A172 (cell line): ENCODE measurements at places on chromosomes 7 and 10. TPM values are rescaled to one million over a fixed set of nuclear protein-coding genes. Genes with fewer than 3 reads are reported as not detected.
A peak's percentile ranks its signal among the peaks of the same experiment; 100 is the strongest.

Gene SHTN1
- total RNA-seq: 5.6 and 7.7 TPM in 2 replicates

Gene CD36
- total RNA-seq: 0.05 and 2.7 TPM in 2 replicates

Gene UNC5B
- total RNA-seq: 2.3 and 4.6 TPM in 2 replicates

Gene ZNF485
- 0.41 and 1.4 TPM in 2 replicates for total RNA-seq

Gene BUD23
- total RNA-seq: 129 and 138 TPM in 2 replicates

Gene ZNF467
- not detected in 2 replicates for total RNA-seq

Gene ANXA8
- 45.4 and 54.3 TPM in 2 replicates for total RNA-seq

Gene TAS2R4
- 0.07 and 0.88 TPM in 2 replicates for total RNA-seq

Gene SPDYE5
- not detected in 2 replicates for total RNA-seq

Gene RAB19
- not detected in 2 replicates for total RNA-seq

- no peak for DNase-seq
These were observed 36.5 kb upstream of the AKR1C2 start for GRCh38 chr10:5040010-5040673.

GRCh38 chr10:62047960-62048383 lies 146.5 kb downstream of the ARID5B start:
- DNase-seq: no peak

DNA sequence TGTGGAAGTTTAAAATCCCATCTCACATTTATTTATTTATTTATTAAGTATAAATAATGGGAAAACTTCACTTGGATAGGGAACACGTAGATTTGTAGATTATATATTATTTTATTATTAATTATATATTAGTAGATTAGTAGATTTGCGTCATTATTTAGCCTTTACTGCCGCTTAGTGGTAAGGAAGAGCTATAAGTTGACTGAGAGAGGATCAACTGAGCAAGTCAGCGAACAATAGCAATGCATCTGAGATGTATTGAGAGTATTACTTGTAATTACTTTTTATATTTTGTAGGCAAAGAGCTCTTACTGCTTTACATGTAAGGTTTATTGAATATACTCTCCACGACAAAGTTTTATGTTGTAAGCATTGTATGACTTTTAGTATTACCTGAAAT lies 244.5 kb upstream of the ANKRD30A start:
- DNase-seq: peak; percentile 12

- DNase-seq: no peak
These were observed 65.4 kb downstream of the NEURL1 start for GRCh38 chr10:103558911-103559310.

- no peak for DNase-seq
These were observed 185.2 kb downstream of the AGMO start for GRCh38 chr7:15376600-15376999.

- DNase-seq: no peak
These were observed 646.2 kb upstream of the SEMA3D start for GRCh38 chr7:85833066-85833465.

- no peak for DNase-seq
These were observed 5.8 kb downstream of the MLXIPL start for GRCh38 chr7:73618538-73618937.

DNA sequence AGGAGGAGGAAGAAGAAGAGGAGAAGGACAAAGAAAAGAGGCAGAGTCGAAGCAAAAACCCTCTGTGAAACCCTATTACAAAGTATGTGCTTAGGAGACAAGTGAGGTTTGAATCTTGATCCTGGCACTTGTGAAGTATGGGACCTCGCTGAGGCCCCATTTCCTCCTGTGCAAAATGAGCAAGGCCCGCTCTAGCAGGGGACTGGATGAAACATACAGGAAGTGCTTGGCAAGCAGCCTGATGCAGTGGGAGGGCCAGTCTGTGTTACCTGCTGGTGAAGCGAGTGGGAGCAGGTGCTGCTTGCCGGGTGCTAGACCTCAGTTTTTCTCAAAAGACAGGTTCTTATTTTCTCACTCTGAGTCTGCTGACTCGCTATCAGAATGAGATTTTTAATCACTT lies 150.4 kb downstream of the JCAD start:
- no peak for DNase-seq

DNA sequence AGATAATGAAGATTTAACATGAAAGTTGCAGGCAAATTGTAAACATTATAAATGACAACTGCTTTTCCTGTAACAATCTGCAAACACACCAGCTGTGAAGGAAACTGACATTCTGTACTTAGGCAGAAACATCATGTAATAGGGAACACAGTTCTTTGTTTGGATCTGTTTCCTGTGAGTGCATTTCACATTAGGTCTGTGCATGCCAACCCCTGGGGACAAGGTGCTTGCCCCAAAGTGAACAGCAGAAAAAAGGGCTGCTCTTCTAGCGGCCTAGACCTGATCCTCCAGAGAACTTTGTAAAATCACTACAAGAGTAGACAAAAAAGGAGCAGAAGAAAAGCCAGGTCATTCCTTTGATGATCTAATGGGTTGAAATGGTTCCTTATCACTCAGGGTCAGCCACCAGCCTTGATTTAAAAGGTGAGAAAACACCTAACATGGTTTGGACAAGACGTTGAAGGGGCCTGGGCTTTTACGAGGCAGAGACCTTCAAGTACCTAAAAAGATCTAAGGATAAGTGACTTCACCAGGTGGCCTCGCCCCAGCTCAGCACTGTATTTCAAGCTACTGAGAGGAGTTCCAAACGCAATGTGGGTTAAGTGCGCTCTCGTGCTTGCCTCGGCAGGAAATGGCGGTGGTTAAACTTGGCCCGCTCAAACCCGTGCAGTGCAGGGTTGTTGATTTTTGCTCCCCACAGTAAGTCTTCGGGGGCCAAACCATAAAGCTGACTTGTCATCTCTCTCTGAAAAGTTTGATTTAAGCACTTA lies 249.7 kb downstream of the CREB5 start:
- no peak for DNase-seq

DNA sequence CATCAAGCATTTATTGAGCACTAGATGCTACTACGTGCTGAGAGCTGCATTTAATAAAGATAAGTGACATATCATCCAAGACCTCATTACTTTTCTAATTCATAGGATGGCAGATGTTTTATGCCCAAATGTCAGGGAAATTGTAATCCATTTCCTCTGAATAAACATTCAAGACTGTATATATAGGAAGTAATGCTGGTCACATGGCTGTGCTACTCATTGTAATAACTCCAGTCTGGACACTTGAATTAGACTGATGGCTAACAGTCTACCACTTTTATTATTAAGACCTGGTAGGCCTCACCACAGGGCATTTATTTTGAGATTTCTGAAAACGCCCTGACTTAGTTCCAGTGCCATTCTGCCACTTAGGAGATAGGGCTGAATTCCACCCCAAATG lies 36.6 kb downstream of the PIK3AP1 start:
- peak; percentile 39 for DNase-seq

DNA sequence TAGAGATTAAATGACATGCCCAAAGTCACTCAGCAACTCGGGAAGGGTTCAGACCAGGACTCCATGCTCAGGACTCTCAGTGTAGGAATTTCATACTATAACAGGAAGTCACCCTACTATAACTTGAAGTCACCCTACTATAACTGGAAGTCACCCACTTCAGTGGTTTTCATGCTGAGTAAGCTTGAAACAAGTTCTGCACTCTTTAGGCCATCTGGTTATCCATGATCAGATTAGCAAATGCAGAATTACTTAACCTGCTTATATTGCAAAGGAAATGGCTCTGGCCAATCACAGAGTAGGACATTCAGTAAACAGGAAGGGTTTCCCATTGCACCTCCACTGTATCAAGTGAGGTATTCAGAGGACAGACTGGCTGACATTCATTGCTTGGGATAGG lies 1240.4 kb downstream of the GATA3 start:
- DNase-seq: no peak

DNA sequence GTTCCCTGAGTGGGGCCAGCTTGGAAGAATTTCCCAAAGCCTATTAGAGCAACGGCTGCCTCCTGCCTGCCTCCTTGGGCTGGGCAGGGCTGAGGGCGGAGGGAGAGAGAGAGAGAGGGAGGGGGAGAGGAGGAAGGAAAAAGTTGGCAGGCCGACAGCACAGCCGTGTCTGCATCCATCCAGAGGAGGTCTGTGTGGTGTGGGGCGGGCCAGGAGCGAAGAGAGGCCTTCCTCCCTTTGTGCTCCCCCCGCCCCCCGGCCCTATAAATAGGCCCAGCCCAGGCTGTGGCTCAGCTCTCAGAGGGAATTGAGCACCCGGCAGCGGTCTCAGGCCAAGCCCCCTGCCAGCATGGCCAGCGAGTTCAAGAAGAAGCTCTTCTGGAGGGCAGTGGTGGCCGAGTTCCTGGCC lies at the start of gene AQP1:
AQP1 (plus strand) TSS at position 293 of the 409 bp plus-strand sequence; CDS start at position 350, 57 bp downstream.
- DNase-seq: peak; percentile 82

DNA sequence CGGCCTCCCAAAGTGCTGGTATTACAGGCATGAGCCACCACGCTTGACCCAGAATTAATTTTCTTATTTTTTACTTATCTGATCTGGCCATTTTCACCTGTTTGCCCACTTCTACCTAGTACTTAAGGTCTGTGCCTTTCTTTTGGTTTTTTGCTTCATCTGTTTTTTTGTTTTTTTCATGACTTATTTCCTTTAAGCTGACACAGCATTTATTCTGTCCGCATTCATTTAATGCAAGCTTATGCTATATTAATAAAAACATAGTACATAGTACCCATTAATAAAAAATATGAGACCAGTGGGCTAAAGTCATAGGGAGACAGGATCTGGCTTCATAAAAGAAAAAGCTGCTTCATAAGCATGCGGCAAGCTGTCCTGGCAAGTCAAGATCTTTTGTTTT lies 205.4 kb downstream of the ZEB1 start:
- DNase-seq: no peak

GRCh38 chr10:79264942-79265341 lies 82.3 kb upstream of the PPIF start:
- DNase-seq: no peak

DNA sequence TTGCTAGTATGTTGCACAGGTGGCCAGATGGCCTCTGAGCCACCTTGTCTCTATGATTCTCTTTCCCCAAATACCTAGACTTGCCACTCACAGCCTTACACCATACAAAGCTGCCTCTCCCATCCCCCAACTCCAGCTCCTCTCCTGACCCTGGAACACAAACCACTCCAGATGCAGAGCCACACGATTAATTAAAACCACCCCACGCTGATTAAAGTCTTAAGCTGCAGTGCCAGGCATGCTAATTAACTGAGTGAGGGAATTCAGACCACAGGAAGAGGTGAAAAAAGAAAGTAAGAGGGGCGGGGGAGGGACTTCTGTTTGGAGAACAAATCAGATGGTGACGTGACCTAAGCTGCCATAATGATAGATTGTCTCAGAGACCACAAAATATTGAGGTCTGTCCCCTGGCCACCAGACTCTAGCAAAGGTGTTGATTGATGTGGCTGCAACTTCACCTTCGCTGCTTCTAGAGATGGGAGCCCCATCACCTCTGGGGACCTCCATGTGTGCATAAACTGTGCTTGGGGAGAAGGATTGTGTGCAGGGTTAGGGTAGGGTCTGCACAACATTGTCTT lies 331.3 kb downstream of the PLXNA4 start:
- no peak for DNase-seq

GRCh38 chr10:17684537-17684936 lies 40.6 kb downstream of the STAM start:
- no peak for DNase-seq

DNA sequence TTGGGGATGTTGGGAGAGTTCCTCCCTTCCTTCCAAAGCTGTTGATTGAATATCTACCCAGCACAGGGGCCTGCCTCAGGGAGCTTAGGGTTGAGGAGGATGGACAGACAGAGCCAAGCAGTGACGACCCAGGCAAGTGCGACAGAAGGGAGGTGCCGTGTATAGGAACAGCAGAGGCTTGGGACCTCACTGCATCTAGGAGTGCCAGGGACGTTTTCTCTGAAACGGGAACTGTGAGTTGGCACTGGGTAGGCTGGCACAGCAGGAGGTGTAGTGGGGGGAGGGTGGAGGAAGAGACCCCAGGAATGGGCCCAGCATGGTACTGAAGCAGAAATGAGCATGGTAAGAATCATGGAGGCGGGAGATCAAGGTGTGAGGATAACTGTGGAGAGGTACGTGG lies 55.3 kb upstream of the MGMT start:
- DNase-seq: no peak

DNA sequence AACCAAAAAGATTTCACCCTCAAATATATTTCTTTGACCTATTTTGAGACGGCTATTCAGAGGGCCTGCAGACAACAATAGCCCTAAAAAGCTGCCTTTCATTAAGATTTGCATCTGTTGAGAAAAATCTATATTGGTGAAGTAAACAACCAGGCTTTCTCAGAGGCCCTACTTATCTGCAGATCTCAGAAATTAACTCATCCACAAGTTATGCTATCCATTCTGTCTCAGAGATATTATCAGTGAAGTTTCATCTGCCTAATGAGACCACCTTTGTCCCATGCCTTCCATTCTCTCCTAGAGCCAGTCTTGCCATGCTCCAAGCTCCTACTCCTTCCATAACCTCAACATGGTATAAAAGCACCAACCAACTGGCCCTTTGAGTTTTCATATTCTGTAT lies 130.3 kb downstream of the CACNA2D1 start:
- DNase-seq: no peak

- DNase-seq: no peak
These were observed 236.3 kb upstream of the IGFBP3 start for GRCh38 chr7:46157404-46157803.

GRCh38 chr10:112243713-112244112 lies 39.5 kb upstream of the TECTB start:
- no peak for DNase-seq

GRCh38 chr7:125847692-125848091 lies 918.1 kb upstream of the POT1 start:
- DNase-seq: no peak

GRCh38 chr10:90484518-90484917 lies 373.3 kb downstream of the HTR7 start:
- no peak for DNase-seq

- no peak for DNase-seq
These were observed 123.5 kb upstream of the SHH start for GRCh38 chr7:155935726-155936125.

GRCh38 chr7:137283153-137283552 lies 60.4 kb downstream of the PTN start:
- DNase-seq: no peak

DNA sequence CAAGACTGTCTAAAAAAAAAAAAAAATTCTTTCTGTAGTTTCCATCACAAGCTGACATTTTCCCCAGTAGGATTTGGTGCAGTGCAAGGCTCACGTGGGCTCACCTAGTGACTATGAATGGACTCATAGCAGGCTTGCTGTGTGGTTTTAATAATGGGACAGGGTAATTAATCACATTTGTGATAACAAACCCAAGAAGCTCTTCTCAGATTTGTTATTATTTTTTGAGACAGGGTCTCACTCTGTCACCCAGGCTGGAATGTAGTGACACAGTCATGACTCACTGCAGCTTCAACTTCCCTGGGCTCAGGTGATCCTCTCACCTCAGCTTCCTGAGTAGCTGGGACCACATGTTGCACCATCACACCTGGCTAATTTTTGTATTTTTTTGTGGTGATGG lies 40.0 kb downstream of the NACAD start:
- DNase-seq: peak; percentile 30

GRCh38 chr7:158051776-158052175 lies 535.8 kb downstream of the PTPRN2 start:
- DNase-seq: no peak

GRCh38 chr7:101614098-101614938 lies 14.8 kb downstream of the MYL10 start:
- peak; percentile 47 for DNase-seq
